Activated CD4-positive, alpha-beta T cell treated with anti-CD3 and anti-CD28 coated beads for 48 hours (primary cell): ENCODE measurements at places on chromosomes 12 and 14.

DNA sequence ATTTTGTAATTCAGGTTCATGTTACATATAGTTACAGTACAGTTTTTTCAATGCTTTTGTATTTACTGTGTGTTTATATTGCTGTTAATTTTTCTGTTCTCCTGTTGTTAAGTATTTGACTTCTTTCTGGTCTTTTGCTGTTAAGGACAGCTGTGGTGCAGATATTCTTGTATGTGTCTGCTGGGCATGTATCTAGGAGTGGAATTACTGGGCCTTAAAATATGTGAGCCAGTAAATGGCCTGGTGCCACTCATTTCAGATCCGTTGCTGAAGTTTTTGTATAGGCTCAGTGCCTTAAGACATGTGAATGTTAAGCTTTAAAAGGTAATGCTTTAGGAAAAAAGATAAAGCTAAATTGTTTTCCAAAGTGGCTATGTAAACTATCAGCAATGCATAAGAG, 87.3 kb downstream of the TTLL5 start:
- no peak for DNase-seq

DNA sequence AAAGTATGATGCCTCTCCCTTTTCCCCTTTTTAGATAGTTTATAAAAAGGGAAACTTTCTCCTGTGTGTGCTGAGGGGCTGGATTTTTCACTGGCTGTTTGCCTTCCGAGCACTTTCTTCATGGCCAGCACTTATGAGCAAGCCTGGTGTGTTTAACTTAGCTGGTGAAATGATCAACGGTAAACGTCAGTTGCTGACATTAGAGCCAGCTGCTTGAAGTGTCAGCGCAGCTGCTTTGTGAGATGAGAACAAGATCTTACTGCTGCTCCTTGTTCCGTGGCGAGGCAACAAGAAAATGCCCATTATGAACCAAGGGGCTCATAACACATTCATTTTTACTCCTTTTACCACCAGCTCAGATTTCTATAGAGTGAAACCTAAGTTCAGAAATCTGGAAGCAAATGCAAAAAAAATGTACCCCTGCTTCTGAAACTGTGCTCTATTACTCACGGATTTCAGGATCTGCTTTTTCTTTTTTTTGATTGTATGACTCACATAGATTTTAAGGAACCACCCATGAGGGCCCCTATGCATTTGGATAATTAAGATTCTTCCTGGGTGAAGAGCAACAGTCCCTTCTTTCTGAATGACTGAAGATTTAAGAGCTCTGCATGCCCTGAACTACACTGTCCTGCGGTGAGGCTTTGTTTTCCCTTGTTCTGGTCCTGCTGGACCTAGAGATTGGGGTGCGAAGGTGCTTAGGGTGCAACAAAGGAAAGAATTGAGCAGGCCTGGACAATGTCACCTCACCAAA, 74.3 kb upstream of the CPM start:
- peak; percentile 31 for DNase-seq

DNA sequence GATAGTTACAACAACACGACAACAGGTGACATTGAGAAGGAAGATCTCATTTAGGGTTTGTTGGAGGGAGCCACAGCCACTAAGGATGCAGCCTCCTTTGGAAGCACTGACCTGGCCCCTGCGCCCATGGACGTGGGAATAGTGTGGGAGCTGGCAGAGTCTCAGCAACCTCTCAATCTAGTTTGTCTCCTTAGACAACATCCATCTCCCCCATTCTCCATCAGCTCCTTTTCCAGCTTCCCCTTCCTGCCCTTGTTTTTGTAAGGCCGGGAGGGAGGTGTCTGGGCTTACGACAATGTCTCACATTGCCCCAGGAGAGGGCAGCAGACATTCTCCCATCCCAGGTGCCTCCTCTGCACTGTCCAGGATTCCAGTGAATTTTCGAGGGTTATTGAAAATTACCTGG, 170.2 kb upstream of the PZP start:
- no peak for DNase-seq

- no peak for DNase-seq
Observed at GRCh38 chr12:50572287-50572686, 67.5 kb downstream of the DIP2B start.

- DNase-seq: no peak
Observed at GRCh38 chr12:117452112-117452511, 90.7 kb upstream of the NOS1 start.

- DNase-seq: no peak
Observed at GRCh38 chr14:72305561-72305960, 373.3 kb downstream of the RGS6 start.

DNA sequence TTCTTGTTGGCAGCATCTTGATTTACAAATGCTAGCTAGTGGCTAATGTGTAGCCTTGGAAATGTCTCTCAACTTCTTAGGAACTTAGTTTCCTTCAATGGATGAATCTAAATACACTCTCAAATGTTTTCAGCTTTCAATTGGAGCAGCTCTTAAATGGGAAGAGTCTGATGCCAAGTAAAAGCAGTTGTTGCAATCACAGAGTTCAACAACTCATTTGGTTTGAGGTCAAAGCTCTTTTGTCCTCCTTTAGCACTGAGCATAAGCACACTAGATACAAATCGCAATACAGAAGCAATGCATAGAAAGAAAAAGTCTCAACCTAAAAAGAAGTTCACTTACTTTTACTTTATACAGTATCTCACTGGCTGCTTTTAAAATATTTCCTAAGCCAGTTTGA, 986.1 kb upstream of the FLRT2 start:
- DNase-seq: no peak

- no peak for DNase-seq
Observed at GRCh38 chr14:47353186-47353585, 322.2 kb downstream of the MDGA2 start.

DNA sequence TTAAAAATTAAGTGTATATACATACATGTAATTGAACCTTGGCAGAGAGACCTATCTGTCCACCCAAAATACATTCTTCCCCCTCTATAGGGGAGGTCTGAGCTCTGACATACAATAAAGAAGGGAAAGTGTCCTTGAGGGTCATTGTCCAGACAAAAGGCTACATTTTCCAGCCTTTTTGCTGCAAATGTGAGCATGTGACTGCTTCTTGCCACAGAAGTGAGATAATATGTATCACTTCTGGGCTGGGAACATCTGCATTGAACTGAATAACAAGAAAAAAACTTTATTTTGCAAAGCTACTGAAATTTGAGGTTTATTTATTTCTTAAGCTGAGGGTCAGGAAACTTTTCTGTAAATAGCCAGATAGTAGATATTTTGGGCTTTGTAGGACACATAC, 131.3 kb downstream of the TBC1D30 start:
- no peak for DNase-seq

GRCh38 chr14:23579311-23579630, 681 bp upstream of the JPH4 start:
- DNase-seq: no peak

GRCh38 chr12:115245020-115245419, 561.0 kb upstream of the TBX3 start:
- DNase-seq: no peak

DNA sequence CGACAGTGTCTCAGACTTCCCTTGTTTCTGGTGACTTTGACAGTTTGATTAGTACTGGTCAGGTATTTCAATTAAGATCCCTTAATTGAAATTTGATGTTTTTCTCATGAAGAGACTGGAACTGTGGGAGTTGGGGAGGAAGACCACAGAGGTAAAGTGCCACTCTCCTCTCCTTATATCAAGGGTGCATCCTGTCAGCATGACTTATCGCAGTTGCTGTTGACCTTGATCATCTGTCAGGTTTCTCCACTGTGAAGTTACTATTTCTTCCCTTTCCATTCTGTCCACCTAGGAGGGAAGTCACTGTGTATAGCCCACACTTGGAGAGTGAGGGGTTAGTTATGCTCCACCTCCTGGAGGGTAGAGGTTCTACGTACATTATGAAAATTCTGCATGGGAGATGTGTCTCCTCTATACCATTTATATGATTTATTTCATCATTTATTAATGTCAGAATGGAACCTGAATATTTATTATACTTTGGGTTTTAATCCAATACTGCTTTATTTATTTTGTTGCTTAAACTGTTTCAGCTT, 40.3 kb upstream of the SMOC1 start:
- no peak for DNase-seq

DNA sequence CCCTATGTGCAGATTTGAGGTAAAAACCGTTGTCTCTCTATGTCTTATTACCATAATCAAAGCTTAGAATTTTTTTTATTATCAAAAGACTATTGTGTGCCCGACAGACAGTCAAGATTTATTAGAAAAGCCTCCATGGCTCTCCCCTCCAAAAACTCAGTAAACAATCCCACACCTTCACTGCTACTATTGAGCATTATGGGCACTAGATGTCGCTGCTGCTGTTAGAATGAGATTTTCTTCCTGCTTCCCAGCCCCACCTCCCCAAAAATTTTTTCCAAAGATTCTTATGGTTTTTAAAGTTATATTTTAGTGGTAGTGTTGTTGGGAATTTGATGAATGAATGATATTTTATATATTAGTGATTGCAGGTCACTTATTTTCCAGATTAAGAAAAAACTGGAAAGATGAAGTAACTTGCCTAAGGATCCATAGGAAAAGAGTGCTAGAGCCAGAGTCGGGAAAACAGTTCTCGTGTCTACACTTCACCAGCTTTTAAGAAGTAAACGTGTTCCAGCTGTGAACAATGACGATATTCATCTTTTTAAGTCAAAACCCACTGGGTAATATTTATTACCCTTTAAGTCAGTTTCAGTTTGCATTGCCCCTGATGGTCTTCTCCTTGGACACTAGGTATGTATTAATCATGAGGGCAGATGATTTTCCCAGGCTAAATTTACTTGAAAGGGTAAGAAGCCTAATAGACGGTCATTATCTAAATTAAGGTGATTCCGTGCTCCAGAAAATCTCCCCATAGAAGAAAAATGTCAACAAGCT, 12.2 kb upstream of the FOXG1 start:
- DNase-seq: no peak

DNA sequence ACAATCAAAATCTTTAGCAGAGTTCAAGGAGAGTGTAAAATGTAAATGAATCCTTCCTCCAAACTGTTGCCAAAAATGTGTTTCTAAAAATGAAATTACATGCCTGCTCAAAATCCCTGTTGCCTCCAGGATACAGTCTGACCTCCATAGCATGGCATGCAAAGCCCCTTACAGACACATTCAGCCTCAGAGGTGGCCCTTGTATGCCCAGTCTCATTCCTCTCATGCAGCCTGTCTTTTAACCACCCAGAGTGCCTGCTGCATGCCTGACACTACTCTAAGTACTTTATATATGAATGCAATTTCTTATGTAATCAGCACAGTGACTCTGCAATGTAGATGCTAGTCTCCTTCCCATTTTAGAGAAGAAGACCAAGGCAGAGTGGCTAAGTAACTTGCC, 24.4 kb upstream of the PTPRQ start:
- DNase-seq: no peak

DNA sequence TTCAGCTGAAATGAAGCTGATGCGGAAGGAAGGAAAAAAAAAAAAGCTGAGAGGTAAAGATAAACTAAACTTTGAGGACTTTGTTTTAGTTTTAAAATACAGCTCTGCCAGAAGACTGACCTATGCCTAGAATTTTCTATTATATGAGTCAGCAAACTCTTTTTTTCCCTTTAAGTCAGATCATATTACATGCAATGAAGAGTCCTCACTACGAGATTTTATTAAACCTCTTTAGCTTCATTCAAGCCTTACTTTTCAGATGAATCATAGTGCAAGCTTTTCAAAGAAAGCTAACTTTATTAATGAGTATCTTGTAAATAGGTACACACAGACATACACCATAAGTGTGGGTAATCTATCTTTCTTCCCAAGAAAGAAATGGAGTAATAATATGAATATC, 57.8 kb upstream of the FSCB start:
- DNase-seq: no peak

DNA sequence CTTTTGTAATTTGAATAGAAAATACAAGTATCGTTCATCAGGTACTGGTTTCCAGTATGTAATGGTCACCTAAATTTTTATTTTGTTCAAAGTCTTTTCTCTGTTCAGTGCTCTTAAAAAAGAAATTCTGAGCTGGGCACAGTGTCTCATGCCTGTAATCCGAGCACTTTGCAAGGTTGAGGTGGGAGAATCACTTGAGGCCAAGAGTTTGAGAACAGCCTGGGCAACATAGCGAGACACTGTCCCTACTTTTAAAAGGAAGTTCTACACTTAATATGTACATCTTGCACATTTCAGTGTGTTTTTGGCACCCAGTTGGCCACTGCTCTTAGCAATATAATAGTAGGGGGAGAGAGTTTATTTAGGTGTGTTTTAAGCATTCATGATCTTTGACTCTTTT, 27.9 kb downstream of the PCNX1 start:
- DNase-seq: no peak

DNA sequence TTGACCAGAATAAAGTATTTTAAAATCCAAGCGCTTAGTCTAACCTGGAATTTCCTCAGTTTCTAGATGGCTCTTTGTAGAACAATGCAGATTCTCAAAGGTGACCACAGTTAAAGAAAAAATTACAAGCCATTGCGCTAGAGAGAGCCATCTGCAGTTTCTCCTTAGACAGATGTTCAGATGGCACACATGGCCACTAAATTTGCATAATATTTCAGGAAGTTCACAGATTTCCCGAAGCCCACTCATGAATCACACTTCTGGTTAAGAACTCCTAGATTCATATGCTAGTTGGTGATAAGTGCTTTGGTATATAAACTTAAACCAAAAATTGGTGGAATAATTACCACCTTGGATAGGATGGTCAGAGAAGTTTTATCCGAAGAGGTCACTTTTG, 749 bp downstream of the AKAP3 start:
- no peak for DNase-seq

GRCh38 chr14:54781080-54781479, 121.5 kb downstream of the GCH1 start:
- no peak for DNase-seq
